Caudate nucleus (tissue), 63 donors: ENCODE measurements at places on chromosomes 5 and 9.

- DNase-seq = no peak
These were observed 864.5 kb upstream of the EDIL3 start for GRCh38 chr5:85249204-85249603.

DNA sequence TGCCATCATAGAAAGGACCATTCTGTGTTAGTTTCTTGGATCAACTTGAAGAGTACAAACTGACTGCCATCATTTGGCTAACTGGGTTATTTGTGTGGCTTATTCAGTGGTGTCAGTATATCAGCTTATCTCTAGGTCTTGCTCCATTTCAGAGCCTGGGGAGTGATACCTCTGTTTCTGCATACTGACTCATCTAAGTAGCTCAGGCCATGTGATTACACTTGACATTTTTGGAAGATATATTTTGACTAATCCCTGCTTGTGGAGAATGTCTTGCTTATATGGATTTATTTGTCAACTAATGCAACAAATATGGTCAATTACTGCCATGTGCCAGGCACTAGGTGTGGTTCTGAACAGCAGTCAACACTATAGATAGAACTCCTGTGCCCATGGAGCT, 311.7 kb downstream of the YTHDC2 start:
- no peak for DNase-seq

DNA sequence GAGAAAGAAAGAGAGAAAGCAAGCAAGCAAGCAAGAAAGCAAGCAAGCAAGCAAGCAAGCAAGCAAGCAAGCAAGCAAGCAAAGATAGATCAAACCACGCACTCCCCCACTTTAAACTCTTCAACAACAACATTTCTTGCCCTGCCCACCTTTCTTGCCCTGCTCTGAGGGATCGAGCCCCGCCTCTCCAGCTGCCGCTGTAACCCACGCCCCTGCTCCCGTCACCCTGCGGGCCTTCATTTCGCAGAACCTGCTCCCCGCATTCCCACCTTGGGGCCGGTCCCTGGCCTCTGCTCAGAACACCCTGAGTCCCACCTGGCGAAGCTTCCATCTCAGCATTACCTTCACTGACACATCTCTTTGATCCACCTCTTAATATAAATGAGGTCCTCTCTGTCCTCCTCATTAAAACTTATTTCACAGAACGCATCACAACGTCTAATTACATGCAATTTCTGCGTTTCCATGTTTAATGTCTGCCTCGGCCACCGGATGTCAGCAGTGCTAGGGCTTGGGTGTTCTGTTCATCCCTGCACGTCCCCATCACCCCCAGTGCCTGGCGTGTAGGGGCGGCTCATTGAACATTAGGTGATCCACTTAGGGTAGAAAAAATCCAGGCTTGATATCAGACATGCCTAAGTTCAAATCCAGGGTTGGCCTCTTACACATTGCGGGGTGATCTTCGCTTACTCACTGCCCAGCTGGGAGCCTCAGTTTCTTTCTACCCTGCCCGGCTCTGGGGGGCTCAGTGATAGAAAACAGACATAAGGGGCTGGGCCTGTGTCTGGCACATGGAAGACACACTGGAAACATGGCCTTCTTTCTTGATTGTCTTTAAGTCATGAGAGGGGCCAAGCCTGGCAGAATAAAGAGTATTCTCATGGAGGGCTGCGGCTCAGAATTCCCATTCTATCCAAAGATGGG, 187.6 kb downstream of the DAB2IP start:
- peak; percentile 34 for DNase-seq

- no peak for DNase-seq
These were observed 19.0 kb downstream of the ATOX1 start for GRCh38 chr5:151739395-151739794.

DNA sequence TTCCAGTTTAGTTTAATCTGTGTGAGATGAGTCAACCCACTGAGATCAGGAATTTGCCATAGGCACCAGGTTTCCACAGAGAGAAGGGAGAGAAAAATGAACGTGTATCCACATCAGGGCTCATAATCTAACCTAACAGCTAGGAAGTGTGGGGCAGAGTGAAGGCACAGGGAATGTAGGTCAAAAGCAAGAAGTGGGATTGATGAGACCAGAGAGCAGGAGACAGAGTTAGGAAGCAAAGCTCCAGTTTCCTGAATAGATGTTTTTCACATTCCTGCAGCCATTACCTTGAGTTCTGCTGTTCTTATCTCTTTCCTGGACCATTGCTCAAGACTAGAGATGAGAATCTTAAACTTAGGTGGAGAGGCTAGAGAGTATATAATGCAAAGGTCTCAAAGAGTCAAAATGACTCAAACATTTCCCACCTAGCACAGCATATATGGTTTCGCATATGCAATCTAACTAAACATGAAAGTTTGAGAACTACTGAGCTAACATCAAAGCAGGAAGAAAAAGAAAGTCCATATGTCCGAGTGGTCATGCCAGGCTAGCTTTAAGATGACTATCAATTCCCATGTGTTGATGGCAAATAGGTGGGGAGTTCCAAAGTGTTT, 41.1 kb upstream of the GNAQ start:
- no peak for DNase-seq

DNA sequence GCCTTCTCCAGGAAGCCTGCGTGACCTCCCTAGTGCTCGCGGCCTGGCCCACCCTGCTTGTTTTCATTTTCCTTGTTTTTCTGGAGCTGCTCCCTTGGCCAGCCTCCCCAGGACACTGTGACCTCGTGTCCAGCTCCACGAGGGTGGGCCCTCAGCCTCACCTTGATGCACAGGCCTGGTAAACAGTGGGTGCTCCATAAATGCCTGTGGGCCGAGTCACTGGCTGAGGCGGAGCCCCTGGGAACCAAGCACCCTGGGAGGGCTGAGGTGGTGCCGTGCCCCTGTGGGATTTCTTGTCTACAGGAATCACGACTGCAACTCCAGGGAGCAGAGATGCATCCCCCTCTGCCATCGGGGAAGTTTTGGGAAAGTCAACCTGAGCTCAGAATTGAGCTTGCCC, 17.2 kb downstream of the FAM163B start:
- DNase-seq = no peak

GRCh38 chr9:133347515-133347984, 381 bp downstream of the MED22 start:
- no peak for DNase-seq

GRCh38 chr5:68533571-68534084, 318.1 kb downstream of the PIK3R1 start:
- DNase-seq = no peak

DNA sequence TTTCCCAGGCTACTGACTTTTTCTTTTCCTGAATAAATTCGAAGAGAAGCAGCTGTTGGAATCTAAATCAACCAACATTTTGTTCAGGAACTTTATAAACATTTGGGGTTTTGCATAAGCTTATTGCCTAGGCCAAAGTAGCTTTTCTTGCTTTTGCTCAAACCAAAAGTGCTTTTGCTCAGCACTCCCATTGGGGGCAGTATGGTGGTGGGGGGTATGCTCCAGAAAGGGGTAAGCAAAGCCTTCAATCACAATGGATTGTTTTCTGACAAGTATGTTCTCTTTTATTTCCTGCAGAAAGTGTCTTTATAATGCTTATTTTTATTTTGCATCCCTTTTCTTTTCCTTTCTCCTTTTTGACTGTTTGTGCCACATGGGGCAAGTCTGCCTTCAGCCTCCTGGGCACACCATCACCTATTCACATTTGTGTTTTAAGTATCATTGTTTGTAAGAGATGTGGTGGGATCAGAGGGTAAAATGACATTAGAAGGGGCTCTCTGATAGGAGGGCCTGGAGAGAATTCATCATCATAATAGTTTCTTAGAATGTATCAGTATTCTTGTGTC, 86.0 kb downstream of the PRDM6 start:
- no peak for DNase-seq

DNA sequence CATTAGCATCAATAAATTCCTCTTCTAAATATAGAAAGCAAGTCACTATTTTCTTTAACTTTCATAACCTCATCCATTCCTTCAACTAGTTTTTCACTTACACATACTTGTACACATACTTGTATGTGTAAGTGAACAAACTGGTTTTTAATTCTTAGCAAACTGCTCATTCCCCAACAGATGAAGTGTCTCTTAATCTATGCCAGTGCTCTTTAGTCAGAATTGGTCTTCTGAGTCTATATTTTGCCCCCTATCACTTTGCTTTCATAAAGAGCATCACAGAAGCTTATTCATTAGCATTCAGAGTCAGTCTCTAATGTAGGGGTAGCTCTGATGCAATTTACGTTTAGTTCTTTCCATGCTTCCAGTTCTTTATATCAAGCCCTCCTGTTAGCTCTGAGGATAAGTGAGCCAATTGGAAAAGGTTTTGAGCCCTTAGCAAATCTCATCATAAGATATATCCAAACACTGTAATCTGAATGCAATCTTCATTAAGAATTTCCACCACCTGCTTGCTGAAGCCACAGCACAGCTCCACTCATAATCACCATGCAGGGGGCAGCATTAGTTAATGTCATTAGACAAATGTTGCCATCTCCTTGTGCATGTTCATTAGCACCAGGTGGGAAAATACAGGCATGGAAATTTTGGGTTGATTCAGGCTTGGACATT, 178.5 kb upstream of the SLC24A2 start:
- no peak for DNase-seq

- no peak for DNase-seq
These were observed 29.4 kb downstream of the GSN start for GRCh38 chr9:121297389-121297788.

GRCh38 chr5:120093178-120093577, 370.9 kb upstream of the PRR16 start:
- DNase-seq = no peak

- DNase-seq = no peak
These were observed 6.3 kb upstream of the UNC5A start for GRCh38 chr5:176803943-176804498.

GRCh38 chr5:164475339-164475977, 970.0 kb downstream of the MAT2B start:
- DNase-seq = no peak

GRCh38 chr9:125649826-125650225, 57.2 kb downstream of the MAPKAP1 start:
- DNase-seq = no peak

GRCh38 chr9:85431339-85432102, 310.2 kb downstream of the AGTPBP1 start:
- DNase-seq = no peak

DNA sequence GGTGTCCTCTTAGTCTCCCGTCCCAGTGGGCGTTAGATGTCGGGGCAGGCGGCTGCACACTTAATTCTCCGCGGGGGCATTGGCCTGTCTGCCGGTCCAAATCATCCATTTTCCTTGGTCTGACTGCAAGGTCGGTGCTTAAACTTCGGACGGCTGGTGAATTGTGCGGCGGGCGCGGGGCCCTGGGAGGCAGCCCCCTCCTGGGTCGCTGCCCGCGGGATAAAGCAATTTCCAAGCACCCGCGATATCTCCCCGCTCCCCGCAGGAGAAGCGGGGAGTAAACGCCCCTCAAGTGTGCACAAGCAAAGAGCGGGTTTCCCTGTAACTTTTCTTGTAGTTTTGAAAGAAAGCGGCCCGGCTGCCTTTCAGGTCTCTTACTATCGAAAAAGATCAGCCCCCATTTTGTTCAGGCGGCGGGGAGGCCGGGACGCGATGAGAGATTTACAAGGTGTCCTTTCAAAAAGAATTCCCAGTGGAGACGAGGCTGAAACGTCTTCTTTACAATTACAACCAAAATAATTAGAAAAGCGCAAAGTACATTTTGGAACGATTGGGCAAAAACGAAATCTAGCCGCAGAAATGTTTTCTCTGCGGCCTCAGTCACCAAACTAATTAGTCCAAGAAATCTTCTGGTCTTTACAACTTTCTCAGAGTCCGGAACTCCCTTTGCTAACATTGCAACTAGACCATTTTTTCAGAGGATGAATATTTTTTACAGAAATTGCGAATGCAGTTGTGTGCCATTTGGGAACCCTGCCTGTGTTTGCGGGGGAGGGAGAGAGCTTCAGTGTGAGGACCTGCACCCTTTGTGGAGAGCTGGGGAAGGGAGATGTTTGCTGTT, 1.8 kb downstream of the IRX1 start:
- no peak for DNase-seq

GRCh38 chr5:6188976-6189375, 189.4 kb downstream of the MED10 start:
- DNase-seq = no peak

DNA sequence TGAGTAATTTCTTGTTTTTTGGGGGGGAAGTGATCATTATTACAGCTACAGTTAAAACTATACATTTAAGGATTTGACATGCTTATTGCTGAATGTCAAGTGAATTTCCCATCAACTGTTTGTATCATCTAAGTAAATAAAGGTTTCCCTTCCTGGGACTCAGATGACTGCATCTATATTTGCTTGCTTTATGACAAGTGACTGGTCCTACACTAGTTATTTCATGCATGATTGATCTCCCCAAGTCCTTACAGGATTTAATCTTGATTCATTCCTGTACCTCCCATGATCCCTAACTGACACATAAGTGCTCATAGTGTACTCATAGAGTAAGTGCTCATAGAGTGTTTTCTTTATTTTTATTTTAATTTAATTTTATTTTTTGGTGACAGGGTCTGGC, 2.8 kb downstream of the TXNDC8 start:
- DNase-seq = no peak

DNA sequence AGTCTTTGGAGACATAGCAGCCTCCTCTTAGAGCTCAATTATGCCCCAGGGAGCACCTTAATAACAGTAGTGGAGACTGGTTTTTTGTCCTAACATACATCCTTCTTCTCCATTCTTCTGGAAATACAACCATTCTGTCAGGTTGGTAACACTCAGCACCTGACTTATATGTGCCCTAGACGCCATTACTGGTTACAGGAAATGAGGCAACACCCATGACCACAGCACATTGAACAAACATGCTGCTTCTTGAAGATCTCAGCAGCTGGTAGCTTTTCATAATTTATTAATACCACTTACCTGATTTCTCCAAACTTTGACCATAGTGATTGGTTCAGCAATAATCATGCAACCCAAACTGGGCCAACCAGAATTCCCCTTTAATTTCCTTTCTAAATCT, 25.1 kb upstream of the TRPM3 start:
- no peak for DNase-seq

DNA sequence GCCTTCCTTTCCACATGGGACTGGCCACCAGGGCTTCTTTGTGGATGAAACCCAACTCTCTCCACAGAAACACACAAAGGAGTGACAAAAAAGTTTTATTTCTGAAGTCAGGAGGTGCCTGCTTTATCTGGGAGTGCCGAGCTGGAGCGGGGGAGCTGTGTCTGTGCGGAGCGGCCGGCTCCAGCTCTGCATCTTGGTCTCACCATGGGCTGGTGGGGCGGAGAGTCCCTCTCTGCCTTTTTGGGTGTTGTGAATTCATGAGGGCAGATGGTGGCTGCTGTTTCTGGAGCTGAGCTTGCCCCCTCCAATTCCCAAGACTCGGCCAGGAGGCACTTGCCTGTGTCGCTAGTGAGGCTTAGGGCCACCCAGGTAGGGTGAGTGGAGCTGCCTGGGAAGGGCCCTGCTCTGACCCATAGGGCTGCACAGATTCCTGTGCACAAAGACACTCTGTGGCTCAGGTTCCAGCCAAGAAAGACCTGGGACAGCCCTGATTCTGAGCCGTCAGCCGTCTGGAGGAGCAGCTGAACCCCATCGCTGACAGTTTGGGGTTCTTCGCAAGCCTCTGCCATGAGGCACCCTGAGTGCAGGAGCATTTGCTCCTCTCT, 1.4 kb downstream of the DBH start:
- no peak for DNase-seq

- no peak for DNase-seq
These were observed 576.4 kb upstream of the SGCD start for GRCh38 chr5:155750571-155750970.

- DNase-seq = no peak
These were observed 29.6 kb downstream of the RGS3 start for GRCh38 chr9:113493203-113493520.

GRCh38 chr9:116280529-116280928, 126.9 kb downstream of the PAPPA start:
- no peak for DNase-seq
